SK-MEL-5 (cell line): ENCODE measurements at places on chromosomes 6 and 20. TPM values are rescaled to one million over a fixed set of nuclear protein-coding genes. Genes with fewer than 3 reads are reported as not detected.

Gene TBXT
- not detected in 2 replicates for total RNA-seq

DNA sequence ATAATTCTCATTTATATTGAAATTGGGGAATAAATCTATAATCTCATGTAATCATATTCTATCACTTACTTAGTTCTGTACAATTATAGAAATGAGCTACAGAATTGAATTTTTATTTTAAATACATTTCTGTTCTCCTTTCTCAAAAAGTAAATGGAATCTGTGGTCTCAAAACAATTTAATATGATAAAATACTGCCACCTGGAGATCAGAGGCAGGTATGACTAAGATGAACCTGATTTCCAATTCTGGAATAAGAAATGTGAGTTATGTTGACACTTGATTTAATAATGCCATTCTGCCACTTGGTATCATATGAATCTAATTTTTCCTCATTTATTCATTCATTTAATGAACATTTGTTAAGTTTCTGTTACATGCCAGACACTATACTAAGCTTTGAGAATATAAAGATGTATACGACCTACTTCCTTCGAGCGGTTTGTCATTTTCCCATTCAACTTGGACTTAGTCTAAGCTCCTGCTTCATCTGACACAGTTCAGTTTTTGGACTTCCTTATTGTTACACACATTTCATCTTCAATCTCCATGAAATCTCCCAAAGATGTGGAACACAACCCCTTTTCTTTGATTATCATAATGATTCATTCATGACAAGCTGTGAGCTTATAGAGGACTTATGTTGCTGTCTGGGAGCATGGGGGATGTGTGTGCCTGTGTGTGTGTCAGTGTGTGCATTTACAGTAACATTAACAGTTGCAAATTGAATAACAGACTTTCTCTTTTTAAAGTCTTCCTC lies 7.5 kb upstream of the CCDC28A start:
- DNase-seq = peak; percentile 69

- DNase-seq = peak; percentile 58
These were observed 1.0 kb upstream of the APMAP start for GRCh38 chr20:24993337-24994185.

Gene CDH4
- not detected in 2 replicates for total RNA-seq

GRCh38 chr20:63095718-63096654 lies 89.2 kb upstream of the BHLHE23 start:
- DNase-seq = no peak

GRCh38 chr6:13371421-13372072 lies 43.2 kb upstream of the TBC1D7 start:
- DNase-seq = no peak

GRCh38 chr20:37958856-37959520 lies 56.1 kb downstream of the VSTM2L start:
- no peak for DNase-seq

DNA sequence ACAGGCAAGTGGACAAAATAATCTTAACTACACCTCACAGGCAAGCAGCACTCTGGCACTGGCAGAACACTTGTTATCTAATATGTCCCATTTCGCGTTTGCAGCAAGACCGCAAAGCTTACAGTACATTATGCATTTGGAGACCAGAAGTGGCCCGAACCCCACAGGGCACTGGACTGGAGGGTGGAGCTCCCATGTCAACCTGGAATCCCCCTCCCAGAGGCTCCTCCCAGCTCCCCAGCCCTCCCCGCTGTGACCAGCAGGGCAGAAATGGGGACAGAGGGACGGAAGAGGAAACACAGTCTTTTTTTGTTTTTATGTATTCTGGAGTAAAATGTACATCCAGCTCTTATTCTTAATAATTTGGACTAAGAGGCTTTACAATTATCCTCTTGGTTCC lies 263.7 kb downstream of the SMOC2 start:
- no peak for DNase-seq

DNA sequence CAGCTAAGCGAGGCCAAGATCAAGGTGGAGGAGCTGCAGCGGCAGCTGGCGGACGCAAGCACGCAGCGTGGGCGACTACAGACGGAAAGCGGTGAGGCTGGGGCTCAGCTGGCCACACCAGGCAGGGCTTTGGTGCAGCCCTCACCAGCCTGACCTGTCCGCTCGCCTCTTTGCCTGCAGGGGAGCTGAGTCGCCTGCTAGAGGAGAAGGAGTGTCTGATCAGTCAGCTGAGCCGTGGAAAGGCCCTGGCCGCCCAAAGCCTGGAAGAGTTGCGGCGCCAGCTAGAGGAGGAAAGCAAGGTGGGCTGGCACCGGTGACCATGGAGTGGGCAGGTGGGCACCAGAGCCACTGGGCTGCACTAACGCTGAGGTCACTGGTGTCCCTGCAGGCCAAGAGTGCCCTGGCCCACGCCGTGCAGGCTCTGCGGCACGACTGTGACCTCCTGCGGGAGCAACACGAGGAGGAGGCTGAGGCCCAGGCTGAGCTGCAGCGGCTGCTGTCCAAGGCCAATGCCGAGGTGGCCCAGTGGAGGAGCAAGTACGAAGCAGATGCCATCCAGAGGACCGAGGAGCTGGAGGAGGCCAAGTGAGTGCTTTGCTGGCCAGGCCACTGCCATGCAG lies 42.8 kb downstream of the MYH7B start:
- DNase-seq = peak; percentile 24

GRCh38 chr20:11777387-11778205 lies 140.1 kb upstream of the BTBD3 start:
- DNase-seq = no peak

- DNase-seq = peak; percentile 82
These were observed 184.2 kb upstream of the BMP2 start for GRCh38 chr20:6583134-6583738.

Gene HAO1
- not detected in 2 replicates for total RNA-seq

DNA sequence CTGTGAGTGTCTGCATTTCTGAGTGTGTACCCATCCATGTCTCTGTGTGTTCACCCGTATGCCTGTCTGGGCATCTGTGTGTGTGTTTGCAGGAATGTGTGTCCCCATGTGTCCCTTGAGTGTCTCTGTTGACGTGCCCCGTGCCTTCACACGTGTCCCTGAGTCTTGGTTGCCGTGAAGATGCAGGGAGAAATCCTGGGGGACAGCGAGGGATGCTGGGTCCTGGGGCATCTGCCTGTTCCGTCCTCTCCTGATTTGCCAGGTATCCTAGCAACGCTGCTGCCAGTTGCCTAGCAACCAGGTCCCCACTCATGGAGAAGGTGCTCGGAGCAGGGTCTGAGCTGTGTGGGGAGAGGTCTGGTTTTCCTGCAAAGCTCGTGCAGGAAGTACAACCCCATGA lies 6.0 kb upstream of the LKAAEAR1 start:
- peak; percentile 34 for DNase-seq

Gene LINC00237
- not detected in 2 replicates for total RNA-seq

DNA sequence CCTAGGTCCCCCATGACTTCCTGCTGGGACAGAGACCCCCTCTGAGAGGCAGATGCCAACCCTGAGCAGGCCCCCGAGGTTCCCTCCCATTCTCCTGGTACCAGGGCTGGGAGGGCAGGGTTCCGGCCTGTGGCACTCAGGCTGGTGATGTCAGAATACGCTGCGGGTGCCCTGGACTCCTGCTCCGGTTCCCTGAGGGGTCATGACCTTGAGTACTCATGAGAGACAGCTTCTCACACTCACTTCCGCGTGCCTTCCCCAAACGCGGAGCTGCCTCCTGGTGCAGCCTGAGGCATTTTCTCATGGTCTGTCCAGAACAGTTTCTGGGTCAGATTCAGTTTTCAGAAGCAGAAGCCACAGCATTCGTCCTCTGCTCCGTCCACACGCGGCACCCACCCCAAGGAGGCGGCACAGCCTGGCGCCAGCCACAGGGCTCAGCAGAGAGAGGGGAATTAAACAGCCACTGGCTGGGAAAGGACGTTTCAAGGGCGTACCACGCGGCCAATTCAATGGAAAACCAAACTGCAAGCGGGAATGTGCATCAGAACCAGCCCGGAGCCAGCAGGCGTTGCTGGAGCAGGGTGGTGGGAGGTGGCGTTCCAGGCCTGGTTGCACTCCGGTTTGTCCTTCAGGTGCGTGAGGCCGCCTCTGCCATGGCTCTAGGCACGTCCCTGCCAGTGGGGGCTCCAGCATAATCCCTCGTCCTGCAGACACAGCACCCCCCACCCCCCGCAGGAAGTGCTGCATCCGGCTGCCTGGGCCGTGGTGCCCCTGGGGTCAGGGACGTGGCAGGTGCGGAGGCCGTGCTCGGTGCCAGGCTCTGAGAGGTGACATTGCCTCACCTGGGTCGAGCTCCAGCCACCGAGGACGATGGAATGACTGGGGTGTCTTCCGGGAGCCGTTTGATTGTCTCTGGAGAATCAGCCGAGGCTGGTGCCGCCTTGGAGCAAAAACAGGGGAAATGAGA lies 58.3 kb upstream of the BHLHE23 start:
- DNase-seq = no peak

GRCh38 chr6:71965404-71965803 lies 79.1 kb downstream of the RIMS1 start:
- peak; percentile 37 for DNase-seq

DNA sequence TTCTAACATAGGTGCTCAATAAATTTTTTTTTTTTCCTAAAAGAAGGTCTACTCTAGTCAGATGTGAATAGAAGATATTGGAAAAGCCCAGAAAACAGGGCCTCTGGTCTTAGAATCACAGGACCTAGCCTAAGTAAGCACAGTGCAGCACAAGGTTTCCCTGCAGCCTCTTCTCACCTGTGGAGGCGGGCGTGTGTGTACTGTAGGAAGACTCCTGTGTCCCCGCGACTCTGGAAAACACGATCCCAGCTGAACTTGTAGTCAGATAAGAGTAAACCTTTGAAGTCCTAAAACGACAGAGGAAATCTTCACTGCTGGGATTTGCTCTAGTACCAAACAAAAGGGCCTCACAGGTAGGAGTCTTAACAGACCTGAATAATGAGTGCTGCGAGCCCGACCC lies 45.7 kb downstream of the SLC35A1 start:
- no peak for DNase-seq

Gene NTSR1
- total RNA-seq = not detected in 2 replicates

Gene ACTL10
- not detected in 2 replicates for total RNA-seq

DNA sequence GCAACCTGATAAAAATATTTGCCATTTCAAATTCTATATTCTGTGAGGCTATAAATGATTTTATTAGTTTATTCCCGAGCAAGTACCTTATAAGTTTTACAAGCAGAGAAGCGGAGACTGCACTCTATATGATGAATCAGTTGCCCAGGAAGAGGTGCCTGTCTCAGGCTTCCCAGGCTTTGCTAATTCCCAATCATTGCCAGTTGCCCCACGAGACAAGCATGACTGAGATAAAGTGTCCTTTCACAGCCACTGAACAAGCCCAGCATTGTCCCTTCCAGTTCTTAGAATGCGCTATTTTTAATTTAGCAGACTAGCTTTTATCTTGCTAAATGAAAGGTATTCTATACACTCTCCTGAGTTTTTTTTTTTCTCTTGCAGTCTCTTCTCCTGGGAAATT lies 260.7 kb downstream of the ALDH8A1 start:
- DNase-seq = peak; percentile 97

Gene THBS2
- total RNA-seq = 0.16 and 0.18 TPM in 2 replicates

DNA sequence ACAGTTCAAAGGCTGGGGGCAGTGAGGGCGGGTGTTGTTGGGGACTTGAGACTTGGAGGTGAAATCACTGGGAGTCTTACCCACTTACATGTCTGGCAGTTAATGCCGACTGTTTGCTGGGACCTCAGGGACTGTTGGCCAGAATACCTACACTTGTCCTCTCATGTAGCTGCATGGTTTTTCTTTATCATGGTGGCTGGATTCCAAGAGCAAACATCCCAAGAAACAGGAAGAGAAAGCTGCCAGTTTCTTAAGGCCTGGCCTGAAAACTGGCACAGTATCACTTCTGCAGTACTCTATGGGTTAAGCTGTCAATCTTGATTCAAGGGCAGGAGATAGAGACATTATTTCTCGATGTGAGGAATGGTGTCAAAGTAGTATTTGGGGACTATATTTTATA lies 19.8 kb upstream of the C6orf62 start:
- DNase-seq = no peak

Gene KHDC1L
- total RNA-seq = not detected in 2 replicates

Gene CASS4
- not detected in 2 replicates for total RNA-seq

DNA sequence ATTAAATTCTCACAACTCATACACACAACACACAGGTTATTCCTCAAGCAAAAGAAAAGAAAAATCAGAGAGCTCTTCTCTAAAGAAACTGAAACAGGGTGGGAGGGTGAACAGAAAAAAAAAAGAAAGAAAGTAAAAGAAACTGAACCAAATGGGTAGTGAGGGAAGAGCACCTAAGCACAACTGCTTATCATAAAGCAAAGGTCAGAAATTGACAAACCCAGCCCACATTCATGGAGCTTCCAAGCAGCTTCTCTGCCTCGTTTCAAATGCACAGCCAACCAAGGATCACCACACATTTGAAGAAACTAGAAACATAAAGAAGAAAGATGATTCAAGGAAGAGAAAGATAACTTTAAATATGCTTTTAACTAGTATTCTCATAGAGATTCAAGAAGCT lies 90.5 kb downstream of the RNGTT start:
- no peak for DNase-seq

DNA sequence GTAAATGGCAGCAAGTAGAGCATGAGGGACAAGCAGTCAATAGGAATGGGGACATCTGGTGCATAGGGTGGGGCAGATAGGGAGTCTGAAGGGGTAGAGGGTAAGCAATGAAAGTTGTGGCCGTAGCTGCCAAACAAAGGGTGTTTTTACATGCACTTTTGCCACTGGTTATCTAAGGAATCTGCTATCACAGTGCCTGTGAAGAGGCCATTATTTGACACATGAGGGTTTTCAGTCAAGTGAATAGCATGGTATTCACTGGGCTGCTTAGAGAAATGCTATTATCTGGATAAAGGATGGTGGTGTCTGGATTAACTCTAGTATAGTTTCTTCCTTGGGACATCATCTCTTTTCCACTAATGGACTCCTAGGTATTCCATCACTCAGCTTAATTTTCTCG lies 118.2 kb downstream of the CARMIL1 start:
- peak; percentile 76 for DNase-seq

- DNase-seq = no peak
These were observed 312.0 kb downstream of the SOX4 start for GRCh38 chr6:21905531-21905930.

DNA sequence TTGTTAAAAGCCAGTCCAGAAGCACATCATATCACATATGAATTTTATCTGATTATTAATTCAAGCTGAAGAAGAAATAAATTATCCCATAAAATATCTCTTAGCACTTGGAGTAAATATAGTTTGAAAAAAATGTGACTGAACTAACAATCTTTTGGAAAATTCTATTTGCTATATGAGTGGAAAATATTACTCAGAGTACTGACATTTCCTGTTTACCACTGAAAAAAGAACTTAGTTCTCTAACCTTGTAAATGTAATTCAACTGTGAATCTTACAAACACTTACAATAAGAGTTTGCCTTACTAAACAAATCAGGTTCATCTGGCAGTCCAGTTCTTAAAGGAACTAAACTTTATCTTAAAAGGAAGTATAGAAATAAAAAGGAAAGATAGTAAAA lies 44.2 kb downstream of the MOXD1 start:
- DNase-seq = no peak

DNA sequence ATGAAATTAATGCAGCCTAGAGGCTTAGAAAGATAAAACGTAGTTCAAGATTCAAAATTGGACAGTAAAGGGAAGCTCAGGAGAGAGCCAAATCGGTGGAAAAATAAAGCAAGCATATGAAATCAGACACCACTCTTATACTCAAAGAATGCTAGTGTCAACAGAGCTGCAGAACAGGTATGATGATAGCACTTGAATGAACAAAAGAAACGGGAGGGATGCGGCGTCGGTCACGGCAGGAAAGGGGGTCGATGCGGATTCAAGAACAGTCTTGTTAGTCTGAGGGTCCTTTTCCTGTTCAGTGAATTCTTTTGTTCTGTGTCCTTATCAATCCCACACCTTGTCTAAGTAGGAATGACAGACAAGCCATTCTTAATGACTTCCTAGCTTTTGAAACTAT lies 114.4 kb downstream of the FOXC1 start:
- no peak for DNase-seq

Gene RRBP1
- 108 and 139 TPM in 2 replicates for total RNA-seq
